ENCODE measurements at places on chromosomes 5 and 9. TPM values are rescaled to one million over a fixed set of nuclear protein-coding genes. Genes with fewer than 3 reads are reported as not detected.

GRCh38 chr5:170545811-170546210, 42.0 kb downstream of the KCNIP1 start:
- no peak overlapping the region for H3K27ac ChIP-seq
- no peak overlapping the region for H3K4me3 ChIP-seq
- no peaks in the 10 kb centered on the region for H3K27me3 ChIP-seq
- DNase-seq = no peak

DNA sequence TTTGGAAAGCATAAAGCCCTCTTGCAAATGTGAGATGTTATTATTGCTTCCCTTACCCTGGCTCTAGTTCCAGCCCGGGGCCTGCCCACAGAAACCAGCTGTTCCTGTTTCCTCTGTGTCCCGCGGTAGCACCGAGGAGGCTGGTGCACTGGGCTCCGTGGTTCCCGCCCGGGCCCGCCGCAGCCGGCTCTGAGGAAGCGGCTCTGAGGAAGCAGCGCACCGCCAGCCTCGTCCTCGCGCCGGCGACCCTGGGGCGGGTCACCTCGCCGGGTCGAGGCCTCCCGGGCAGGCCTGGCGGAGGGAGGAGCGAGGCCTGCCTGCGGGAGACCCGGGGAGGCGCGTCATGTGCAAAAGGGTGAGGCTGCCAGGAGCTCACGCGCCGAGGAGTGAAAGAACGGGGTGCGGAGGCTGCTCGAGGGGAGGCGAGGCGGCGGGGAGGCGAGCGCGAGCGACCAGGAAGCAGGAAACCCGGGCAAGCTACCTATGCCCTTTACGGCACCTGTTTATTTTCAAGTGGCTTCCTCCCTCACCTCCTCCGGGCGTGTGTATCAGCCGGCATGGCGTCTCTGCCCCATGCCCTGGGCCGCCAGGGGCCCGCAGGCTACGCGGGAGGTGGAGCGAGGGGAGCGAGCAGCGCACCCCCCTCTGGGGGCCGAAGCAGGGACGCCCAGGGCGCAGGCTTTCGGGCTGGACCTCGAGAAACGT, 61.3 kb upstream of the MEGF10 start:
- no peaks in the 10 kb centered on the region for H3K4me1 ChIP-seq
- peak; percentile 81 for DNase-seq
- peak overlapping the region; percentile 66 for H3K4me3 ChIP-seq
- peak overlapping the region; percentile 74 for H3K27ac ChIP-seq
- H3K36me3 ChIP-seq = no peaks in the 10 kb centered on the region
- no peaks in the 10 kb centered on the region for H3K27me3 ChIP-seq

Gene SH3TC2
- total RNA-seq = 0.70 TPM

DNA sequence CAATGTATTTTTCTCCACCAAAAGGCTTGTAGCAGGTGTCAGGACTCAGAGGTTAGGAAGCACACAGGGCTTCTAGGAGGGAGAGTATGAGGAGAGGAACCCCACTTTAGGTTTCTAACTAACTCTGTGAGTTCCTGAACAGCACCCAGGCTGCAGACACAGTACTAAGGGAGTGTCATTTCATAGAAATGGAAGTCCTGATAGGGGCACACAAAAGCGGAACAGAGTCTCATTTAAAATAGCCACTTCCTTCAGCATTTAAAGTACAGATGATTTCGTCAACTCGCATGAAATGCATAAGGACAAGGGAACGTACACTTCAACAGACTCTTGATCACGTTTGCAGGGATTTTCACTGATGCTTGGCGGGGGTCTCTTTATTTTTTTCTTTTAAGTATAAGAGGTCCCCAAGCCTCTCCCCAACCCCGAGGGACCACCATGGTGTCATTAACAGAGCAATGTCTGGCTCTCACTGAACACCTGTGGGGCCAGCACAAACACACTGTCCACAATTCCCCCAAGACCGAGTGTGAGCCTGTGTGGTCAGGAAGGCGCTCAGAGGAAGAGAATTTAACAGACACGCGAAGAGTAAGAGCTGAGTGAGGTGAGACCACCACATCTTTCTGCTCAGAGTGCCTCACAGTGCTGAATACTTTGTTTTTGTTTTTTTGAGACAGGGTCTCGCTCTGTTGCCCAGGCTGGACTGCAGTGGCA, 82.3 kb downstream of the SECISBP2 start:
- no peaks in the 10 kb centered on the region for H3K36me3 ChIP-seq
- peak overlapping the region; percentile 59 for H3K27ac ChIP-seq
- peaks cover 8% of the 10 kb centered on the region for H3K4me1 ChIP-seq
- H3K4me3 ChIP-seq = no peak overlapping the region

DNA sequence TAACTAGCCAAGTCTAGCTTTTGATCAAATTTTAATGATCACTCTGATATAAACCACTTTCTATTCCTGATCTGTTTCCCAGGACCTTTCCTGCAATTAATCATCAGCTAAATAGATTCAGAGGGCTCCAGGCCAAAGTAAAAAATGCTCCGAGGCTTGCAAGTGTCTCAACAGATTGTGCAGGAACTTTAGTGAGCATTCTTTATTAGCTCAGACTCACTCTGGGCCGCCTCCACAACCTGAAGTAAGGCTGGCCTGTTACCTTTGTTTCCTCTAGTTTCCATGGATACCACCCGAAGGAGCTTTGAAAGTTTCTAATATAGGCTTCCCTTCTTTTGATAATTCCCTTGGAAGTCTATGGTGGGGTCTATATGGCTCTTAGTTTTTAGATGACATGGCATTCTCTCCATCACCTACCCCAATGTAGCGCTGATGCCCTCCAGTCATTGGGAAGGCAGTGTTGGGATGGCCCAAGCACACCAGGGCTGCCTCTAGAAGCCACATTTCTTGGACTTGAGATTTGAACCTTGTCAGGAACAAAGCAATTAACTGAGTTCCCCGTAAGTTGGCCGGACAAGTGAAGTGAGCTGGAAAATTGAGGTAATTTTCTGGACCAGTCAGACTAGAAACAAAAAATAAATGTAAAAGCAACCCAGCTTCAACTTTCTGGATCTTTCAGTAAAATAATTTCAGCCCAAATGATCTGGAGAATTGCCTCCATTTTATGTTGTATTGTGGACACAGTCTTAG, 97.6 kb upstream of the LHFPL2 start:
- no peak overlapping the region for H3K4me3 ChIP-seq
- no peak for DNase-seq
- H3K36me3 ChIP-seq = no peaks in the 10 kb centered on the region
- H3K27ac ChIP-seq = no peak overlapping the region
- H3K27me3 ChIP-seq = no peaks in the 10 kb centered on the region

- H3K27ac ChIP-seq = no peak overlapping the region
- H3K4me3 ChIP-seq = no peak overlapping the region
- no peak for DNase-seq
- H3K4me1 ChIP-seq = no peaks in the 10 kb centered on the region
- H3K27me3 ChIP-seq = no peaks in the 10 kb centered on the region
These were observed 151.1 kb downstream of the ARL15 start for GRCh38 chr5:54159153-54159892.

DNA sequence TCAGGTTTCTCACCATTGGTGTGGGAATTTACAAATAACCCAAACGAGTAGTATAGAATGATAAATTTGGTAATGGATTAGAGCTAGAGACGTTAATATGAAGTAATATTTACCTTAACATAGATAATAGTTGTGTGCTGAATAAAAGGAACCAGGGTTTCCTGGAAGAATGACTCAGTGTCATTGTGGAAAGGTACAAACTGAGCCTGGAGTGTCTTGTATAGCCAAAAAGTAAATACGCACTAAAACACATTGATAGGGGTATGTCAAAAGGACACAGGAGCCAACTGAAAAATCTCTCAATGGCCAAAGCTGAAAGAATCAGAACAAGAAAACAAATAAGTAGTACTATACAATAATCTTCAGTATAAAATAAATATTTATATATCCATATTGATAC, 363.5 kb downstream of the SLCO4C1 start:
- no peak for DNase-seq
- H3K4me3 ChIP-seq = no peak overlapping the region
- no peaks in the 10 kb centered on the region for H3K27me3 ChIP-seq
- no peak overlapping the region for H3K27ac ChIP-seq

GRCh38 chr5:13921578-13921977, 22.9 kb downstream of the DNAH5 start:
- no peak overlapping the region for H3K27ac ChIP-seq
- H3K4me3 ChIP-seq = no peak overlapping the region
- no peaks in the 10 kb centered on the region for H3K4me1 ChIP-seq
- H3K36me3 ChIP-seq = no peaks in the 10 kb centered on the region
- no peaks in the 10 kb centered on the region for H3K27me3 ChIP-seq

Gene WDR31
- total RNA-seq = 2.5 TPM

GRCh38 chr5:138716456-138716924, 36.7 kb upstream of the CTNNA1 start:
- H3K36me3 ChIP-seq = no peaks in the 10 kb centered on the region
- H3K27ac ChIP-seq = no peak overlapping the region
- H3K4me3 ChIP-seq = no peak overlapping the region
- H3K4me1 ChIP-seq = no peaks in the 10 kb centered on the region

Gene VCAN
- total RNA-seq = 10.5 TPM

DNA sequence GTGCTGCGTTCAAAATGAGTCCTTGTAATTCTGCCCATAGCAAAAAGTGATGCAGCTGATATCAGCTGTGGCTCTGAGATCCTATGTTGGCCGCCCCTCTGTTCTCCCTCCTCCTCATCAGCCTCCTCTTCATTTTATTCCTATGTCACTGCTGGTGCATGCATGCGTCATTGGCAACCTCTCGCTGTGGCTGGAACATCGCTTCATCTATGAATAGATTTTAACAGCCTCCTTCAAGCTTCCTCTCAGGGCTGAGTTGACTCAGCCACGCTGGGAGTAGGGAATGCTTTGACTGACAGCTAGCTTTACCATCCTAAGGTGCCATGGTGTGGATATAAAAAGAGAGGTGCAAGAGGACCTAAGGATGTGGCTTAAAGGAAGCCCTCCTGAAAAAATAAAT, 303.5 kb downstream of the PLK2 start:
- no peak for DNase-seq
- no peaks in the 10 kb centered on the region for H3K27me3 ChIP-seq
- H3K4me1 ChIP-seq = no peaks in the 10 kb centered on the region
- H3K4me3 ChIP-seq = no peak overlapping the region

DNA sequence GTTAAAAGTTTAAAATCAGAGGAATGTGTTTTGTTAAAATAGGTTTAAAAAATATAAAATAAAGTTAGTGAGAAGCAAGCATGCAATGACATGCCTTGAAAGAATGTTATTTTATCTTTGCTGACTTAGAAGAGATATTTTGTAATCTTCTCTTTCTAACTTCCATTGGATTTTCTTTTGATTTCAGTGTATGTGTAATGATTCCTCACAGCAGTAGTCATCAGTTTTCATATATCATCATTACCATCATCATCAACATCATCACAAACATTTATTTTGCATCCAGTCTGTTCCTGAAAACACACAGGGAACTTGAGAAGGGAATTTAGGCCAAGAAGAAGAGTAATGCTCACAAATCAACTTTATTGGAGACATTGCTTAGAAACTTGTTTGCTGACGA, 699.6 kb downstream of the TAF11L14 start:
- H3K27ac ChIP-seq = no peak overlapping the region
- DNase-seq = no peak
- no peak overlapping the region for H3K4me3 ChIP-seq
- no peaks in the 10 kb centered on the region for H3K27me3 ChIP-seq

DNA sequence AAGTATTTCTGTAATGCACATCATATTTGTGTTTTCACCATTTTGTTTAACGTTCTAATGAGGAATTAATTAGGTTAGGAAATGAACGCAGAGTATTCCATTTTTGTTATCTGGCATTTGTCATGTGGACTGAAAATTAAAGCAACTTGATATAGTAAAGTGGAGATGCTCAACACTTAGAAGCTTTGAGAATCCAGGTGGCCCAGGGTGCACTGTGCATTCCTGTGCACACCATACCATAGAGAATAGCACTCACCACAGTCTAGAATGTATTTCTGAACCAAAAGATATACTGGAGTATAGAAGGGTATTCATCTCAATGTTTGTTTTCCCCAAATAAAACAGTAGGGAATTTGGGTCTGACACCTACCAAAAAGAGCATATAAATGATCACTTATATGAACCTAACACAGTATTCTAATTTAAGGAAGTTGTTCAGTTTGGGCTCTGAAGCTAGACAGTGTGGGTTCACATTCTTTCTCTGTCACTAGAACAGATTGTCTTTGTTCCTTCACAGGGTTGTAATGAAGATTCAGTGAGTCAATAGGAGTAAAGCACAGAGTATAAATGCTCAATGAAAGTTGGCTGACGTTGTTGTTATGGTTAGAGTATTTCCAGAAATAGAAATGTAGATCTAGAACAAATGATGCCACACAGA, 125.6 kb upstream of the DMRT1 start:
- H3K4me1 ChIP-seq = no peaks in the 10 kb centered on the region
- H3K27me3 ChIP-seq = no peaks in the 10 kb centered on the region
- no peak overlapping the region for H3K4me3 ChIP-seq
- H3K36me3 ChIP-seq = peaks cover 20% of the 10 kb centered on the region
- no peak for DNase-seq
- H3K27ac ChIP-seq = peak overlapping the region; percentile 18

GRCh38 chr9:92718086-92719001, 46.3 kb downstream of the BICD2 start:
- H3K36me3 ChIP-seq = no peaks in the 10 kb centered on the region
- H3K4me3 ChIP-seq = no peak overlapping the region
- no peaks in the 10 kb centered on the region for H3K4me1 ChIP-seq
- no peaks in the 10 kb centered on the region for H3K27me3 ChIP-seq
- DNase-seq = no peak

- no peak for DNase-seq
- no peaks in the 10 kb centered on the region for H3K36me3 ChIP-seq
- no peak overlapping the region for H3K27ac ChIP-seq
- H3K27me3 ChIP-seq = no peaks in the 10 kb centered on the region
- H3K4me1 ChIP-seq = no peaks in the 10 kb centered on the region
These were observed 15.0 kb upstream of the TEX48 start for GRCh38 chr9:114696814-114697544.

- H3K4me1 ChIP-seq = no peaks in the 10 kb centered on the region
- no peak for DNase-seq
- no peak overlapping the region for H3K27ac ChIP-seq
- no peak overlapping the region for H3K4me3 ChIP-seq
These were observed 9.2 kb downstream of the DRD1 start for GRCh38 chr5:175434800-175435199.

DNA sequence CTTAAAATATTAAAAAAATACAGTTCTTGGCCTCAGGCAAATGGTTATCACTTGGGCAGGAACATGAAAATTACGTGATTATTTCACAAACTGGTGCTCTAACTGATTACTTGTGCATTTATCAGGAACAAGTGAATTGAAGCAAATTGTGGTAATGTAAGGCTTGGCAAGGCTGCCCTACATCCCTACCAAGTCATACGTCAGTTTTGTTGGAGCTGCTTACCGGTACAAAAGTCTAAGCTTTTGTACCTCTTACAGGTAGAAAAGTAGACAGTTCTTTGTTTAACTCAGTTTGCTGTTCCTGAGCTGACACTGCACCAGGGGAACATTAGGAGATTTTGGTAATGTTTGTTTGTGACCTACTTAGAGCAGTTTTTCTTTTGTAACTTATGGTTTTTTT, 2.2 kb downstream of the G3BP1 start:
- peaks cover 35% of the 10 kb centered on the region for H3K4me1 ChIP-seq
- no peaks in the 10 kb centered on the region for H3K36me3 ChIP-seq
- no peak for DNase-seq
- no peaks in the 10 kb centered on the region for H3K27me3 ChIP-seq

Gene GCNT4
- 3.3 TPM for total RNA-seq

GRCh38 chr5:84729326-84729725, 344.6 kb upstream of the EDIL3 start:
- no peak overlapping the region for H3K4me3 ChIP-seq
- no peaks in the 10 kb centered on the region for H3K4me1 ChIP-seq
- H3K27me3 ChIP-seq = no peaks in the 10 kb centered on the region
- no peak for DNase-seq
- H3K36me3 ChIP-seq = no peaks in the 10 kb centered on the region

Data from Peyer's patch (tissue), 4 donors.